Suppressor macrophage (primary cell): ENCODE measurements at places on chromosomes 2 and 18.

DNA sequence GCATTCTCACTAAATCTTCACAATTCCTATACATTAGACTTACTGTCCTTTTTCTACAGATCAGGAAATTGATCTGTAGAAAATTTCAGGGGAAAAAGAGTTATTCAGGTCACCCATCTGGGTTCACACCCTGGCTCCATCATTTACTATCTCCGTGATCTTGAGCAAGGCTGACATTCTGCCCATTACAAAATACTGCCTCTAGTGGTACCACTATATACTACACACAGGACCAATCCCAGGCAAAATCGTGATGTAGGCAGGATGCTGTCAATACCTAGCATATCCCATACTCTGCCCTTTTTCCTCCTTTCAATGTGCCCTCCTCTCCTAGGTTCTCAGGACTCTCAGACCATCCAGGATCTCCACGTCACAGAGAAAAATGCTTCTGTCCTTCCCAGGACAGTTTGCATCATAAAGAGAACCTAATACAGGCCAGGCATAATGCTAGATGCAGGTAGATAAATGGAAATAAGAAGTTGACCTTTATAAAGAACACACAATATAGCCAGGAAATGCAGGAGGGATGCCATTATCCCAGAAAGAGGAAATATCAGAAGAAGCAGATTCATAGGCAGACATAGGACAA, 101.9 kb downstream of the CDH20 start:
- peak; percentile 1 for DNase-seq

- DNase-seq = peak; percentile 9
These were observed 51.5 kb downstream of the ASB1 start for GRCh38 chr2:238478216-238478615.

GRCh38 chr18:55861266-55861665, 273.3 kb upstream of the TCF4 start:
- DNase-seq = no peak

GRCh38 chr2:5473635-5474034, 218.5 kb upstream of the SOX11 start:
- no peak for DNase-seq

DNA sequence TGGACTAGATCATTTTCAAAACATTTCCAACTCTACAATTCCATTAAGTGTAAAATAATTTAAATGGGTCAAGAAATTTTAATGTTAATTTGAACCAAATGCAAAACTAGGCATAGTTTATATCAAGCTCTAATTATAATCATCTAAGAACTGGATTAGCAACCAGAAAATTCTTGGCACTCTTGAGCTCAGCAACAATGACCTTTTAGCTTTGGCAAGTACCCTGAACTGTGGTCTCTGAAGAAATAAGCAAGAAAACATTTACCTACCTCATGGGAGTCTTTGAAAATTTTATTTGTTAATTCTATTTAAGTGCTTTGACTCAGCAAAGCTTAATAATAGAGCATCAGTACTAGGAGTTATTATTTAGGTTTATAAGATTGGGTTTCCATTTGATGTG, 313.2 kb downstream of the SATB2 start:
- no peak for DNase-seq

GRCh38 chr2:35820391-35820790, 535.2 kb upstream of the CRIM1 start:
- DNase-seq = no peak

DNA sequence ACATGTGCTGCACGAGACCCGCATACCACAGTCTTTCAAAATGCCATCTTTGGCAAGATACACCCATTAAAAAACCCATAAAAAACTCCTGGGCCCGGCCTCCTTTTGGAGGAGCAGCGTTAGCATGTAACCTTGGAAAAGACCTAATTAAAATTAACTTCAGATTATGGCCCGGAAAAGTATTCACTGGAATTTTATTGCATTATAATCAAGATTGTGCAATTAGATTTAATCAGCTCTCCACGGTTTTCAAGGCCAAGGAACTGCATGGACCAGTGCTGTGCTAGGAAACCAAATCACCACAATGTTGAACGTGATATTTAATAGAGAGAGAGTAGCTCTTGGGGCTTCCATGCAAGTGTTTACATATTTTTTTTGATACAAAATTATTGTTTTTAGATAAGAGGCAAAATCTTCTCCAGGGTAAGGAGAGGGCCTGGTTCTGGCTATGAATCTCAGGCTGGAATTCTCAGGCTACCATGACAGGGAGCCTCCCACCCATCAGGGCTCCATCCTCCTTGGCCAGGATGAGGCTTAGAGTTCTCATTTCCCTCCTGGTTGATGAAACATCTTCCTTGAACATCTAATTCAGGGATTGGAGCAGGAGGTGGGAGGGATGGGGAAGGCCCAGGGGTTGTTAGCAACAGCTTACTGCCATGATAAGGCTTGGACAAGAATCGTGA, 82.0 kb upstream of the TTC39C start:
- no peak for DNase-seq

- no peak for DNase-seq
These were observed 70.7 kb downstream of the NDUFA10 start for GRCh38 chr2:239954166-239955086.

DNA sequence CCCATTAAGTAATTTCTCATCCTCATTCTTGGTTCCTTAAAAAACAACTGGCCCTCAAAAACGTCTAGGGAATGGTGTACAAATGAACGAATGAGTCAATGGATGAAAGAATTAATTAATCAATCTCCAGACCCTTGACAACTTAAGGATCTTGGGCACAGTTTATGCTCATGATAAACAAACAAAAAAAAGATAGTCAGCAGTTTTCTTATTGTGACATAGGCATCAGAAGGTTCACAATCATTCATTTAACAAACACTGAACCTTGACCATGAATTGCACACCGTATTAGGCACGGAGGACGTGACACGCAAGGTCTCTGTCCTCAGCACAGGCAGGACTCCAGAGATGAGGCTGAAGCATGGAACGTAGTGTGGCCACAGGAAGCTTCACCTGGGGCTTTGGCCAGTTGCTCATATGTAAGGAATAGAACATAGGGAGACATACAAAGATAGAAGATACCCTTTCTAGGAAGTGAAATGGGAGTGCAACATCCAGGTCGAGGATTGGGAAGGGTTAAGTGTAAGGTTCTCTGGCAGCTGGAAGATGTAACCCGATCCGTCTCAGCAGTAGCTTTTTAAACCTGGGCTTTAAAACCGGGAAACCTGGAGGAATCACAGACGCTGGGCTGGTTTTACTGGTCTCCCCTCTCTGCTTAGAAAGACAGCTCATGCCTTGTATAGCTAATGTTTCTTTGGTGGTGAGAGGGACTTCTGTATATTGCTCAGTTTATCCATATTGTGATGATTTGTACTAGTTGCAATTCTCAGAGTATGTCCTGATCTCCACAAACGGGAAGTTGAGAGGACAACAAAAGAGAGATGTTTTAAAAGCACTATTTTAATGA, 8.9 kb upstream of the LTBP1 start:
- DNase-seq = no peak

DNA sequence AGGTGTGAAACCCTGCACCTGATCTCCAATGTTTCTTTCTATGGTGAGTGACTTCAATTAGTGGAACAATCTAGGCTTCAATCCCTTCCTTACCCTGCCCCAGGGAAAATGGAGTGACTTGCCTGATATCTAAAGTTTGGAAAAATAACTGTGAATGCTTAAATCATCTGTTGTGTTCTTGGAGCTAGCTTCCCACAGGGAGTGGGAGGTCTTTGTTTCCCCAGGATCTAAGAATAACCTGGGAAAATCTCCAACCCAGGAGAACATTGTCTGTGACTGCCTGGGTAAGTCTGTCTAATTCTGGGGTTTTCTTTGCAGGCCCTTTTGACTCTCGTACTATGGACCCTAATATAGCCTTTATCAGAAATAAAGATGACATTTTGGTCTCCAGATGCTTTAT, 13.6 kb upstream of the LDAH start:
- no peak for DNase-seq

GRCh38 chr2:33316328-33316727, 160.1 kb upstream of the RASGRP3 start:
- no peak for DNase-seq

- DNase-seq = no peak
These were observed 16.3 kb downstream of the CDC42EP3 start for GRCh38 chr2:37654932-37655841.

- no peak for DNase-seq
These were observed 23.0 kb downstream of the POLR2D start for GRCh38 chr2:127834951-127835350.

DNA sequence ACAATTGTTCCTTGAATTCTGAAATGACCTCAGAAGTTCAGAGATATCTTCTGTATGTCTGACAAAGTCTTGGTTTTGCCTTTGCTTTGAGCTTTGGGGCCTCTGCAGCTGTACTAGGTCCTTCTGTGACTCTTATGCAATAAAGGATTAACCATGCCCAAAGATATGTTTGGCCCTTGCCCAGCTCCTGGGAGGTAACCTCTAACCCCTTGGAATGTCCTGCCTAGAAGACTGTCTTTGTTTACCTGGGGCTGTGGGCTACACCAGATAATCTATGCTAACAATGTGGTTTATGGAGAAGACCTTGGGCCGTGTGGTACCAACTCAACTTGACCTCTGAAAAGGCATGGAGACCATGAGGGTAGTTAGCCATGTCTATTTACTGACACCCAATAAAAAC, 140.9 kb upstream of the CAPN13 start:
- no peak for DNase-seq

DNA sequence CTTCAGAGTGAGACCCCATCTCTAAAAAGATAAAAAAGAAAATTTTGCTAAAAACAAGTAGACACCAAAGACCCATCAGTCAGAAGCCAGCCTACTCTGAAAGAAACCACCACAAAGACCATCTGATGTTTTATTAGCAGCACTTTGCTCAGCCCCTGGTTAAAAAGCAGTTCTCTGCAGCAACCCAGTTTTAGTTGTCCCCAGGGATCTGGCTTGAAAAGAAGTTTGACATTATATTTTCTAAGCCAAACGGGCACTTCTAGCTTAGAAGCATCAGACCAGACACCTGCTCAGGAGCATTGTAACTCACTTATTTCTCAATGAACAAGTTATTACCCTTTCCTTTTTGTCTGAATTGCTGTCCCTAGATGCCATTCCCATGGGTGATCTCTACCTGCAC, 164.2 kb upstream of the ETAA1 start:
- DNase-seq = no peak

GRCh38 chr18:76875390-76876325, 53.3 kb downstream of the ZNF236 start:
- peak; percentile 52 for DNase-seq

DNA sequence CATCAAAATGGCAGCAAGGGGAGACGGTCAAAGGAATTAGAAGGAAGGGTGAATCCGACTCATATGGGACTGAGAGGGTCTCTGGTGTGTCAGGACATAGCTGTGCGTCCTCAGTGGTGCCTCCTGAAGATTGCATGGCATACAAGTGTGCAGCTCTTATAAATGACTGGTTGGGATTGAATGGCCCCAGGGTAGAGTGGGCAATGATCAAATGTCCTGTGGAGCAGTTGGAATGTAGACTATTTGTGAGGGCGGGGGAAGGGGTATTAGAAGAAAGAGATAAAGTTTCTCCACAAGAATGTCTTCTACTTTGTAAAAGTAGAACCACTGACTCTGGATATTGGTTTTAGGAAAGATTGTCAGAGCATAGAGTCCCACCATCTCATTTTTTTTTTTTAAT, 24.6 kb downstream of the CTLA4 start:
- DNase-seq = no peak

DNA sequence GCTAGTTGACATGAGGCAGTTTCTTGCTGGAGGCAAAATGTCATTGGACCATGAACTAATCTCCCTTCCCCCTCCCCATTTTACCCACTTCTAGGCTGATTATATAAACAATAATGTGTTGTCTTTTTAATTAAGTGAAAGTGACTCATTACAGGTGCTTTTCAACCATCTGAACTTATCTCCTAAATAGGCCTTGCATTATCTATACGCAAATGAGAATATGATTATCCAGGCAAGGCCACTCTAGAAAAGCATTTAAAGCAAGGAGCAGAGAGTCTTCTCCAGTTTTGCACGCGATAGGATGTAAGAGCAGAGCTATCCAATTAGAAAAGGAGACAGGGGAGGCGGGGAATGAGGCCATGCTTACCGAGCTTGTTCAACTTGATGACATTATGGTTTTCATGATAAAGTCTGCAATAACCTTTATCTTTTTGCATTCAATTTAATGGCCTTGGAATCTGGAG, 286.1 kb upstream of the SIX3 start:
- no peak for DNase-seq

- no peak for DNase-seq
These were observed 811.3 kb downstream of the CPS1 start for GRCh38 chr2:211367711-211368110.

GRCh38 chr2:24926602-24927252, 6.7 kb upstream of the ADCY3 start:
- DNase-seq = peak; percentile 63

- DNase-seq = no peak
These were observed 68.8 kb downstream of the LTBP1 start for GRCh38 chr2:33015421-33016142.

- no peak for DNase-seq
These were observed 124.6 kb upstream of the CD302 start for GRCh38 chr2:159922563-159922962.

GRCh38 chr2:204022550-204022949, 86.0 kb downstream of the ICOS start:
- no peak for DNase-seq

GRCh38 chr18:79156327-79156726, 87.1 kb downstream of the ATP9B start:
- DNase-seq = no peak

- no peak for DNase-seq
These were observed 8.9 kb downstream of the TMSB10 start for GRCh38 chr2:84914334-84914733.

DNA sequence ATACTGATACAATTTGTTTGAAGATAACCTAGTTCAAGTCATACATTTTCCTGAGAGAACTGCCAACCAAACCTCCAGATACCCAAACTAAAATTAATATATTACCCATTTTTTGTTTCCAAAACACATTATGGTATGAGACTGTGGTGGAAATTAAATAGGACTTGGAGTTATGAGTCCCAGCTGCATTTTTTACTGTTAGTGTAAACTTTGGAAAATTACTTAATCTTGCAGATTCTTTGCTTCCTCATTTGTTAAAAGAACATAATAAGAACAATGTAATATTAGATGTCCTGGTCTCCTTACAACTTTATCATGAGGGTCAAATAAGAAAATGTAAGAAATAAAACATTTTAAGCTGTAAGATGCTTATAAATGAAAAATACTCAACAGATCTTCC, 98.2 kb upstream of the TRIB2 start:
- DNase-seq = peak; percentile 30

DNA sequence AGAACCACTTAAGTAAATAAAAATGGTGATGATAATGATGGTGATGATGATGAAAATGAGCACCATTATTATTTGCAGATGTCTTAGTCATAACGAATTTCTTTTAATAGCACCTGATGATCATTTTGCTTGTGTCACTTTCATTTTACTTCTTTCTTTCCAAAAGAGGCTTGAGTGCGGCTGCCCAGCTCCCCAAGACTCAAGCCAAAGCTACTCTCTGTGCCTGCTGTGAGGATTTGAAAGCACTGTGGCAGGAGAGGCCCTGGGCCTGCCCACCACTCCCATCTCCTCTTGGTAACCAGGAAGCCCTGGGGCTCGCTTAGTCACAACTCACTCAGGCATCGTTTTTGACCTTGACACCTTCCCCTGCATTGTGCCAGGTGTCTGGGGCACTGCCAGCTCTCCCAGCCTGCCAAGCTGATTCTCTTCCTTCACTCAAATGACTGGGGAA, 41.2 kb downstream of the RPL37A start:
- DNase-seq = no peak

- DNase-seq = no peak
These were observed 33.8 kb downstream of the PLA2R1 start for GRCh38 chr2:160028431-160029269.
